ENCODE measurements at places on chromosomes 2 and 18.
A peak's percentile ranks its signal among the peaks of the same experiment; 100 is the strongest.

GRCh38 chr2:188456114-188456909 lies 164.6 kb downstream of the GULP1 start:
- DNase-seq, result no peak

DNA sequence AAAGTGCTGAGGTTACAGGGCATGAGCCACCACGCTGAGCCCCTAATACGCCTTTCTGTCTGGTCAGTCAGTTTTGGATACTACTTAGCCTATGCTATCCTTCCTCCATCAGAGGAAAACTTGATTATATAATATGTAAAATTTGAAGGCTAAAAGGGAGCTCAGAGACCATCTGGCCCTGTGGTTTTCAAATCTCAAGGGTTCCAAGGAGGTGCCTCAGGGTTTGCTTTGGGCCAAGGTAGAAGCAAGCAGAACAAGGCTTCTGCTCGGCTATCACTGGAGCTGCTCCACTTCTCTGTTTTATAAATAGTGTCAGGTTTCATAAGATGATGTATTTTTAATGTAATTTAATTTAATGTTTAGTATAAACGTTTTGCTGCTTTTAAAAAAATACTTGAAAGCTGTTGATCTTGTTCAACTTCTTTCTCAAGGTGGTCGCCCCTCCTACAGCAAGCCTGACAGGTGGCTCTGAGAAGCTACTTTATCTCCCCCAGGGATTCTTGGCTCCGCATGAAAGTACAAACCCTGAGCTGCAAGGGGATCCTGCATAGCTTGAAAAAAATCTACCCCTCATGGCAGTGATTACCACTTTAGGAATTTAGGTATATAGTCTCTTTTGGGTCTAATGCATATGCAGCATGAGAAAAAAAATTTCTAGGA lies 290.3 kb downstream of the CNTNAP5 start:
- DNase-seq, result no peak

GRCh38 chr2:127398239-127398590 lies 10.4 kb upstream of the MAP3K2 start:
- DNase-seq, result peak; percentile 23

DNA sequence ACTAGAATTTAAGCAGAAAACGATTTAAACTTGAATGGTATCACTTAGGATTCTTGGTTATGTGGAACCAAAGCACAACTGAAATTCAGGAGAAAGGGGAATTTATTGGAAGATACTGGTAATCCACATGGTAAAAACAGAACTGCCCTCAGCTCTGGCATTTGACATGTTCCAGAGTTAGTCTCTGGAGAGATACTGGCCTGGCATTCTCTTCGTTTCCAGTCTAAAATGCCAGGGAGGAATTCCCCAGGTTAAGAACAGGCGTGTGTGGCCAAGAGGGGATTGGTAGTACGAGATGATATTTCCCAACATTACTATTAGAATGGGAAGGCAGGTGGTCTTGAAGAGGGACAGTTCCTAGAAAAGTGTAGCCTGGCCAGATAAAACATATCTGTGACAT lies 68.5 kb upstream of the TXNDC2 start:
- DNase-seq, result no peak

DNA sequence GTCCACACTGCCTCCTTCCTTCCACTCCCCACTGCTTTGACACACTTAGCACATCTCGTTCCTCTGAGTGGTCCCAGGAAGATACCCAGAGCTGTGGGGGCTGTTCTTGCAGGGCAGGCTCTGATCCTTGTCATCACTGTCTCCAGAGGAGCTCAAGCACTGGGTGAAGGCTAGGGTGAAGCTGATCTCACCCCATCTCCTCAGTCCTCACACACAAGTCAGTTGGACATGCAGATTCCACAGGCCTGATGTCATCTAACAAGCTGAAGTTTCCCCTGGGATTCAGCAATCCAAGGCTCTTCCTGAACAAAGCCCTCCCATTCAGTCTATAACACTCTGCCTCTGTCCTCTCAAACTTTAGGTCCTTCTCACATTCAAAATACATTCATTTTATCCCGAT lies 90.6 kb upstream of the RAB6C start:
- DNase-seq, result no peak

Measured in T-helper 22 cell (primary cell).